ENCODE measurements at places on chromosomes 4 and X. TPM values are rescaled to one million over a fixed set of nuclear protein-coding genes. Genes with fewer than 3 reads are reported as not detected.

DNA sequence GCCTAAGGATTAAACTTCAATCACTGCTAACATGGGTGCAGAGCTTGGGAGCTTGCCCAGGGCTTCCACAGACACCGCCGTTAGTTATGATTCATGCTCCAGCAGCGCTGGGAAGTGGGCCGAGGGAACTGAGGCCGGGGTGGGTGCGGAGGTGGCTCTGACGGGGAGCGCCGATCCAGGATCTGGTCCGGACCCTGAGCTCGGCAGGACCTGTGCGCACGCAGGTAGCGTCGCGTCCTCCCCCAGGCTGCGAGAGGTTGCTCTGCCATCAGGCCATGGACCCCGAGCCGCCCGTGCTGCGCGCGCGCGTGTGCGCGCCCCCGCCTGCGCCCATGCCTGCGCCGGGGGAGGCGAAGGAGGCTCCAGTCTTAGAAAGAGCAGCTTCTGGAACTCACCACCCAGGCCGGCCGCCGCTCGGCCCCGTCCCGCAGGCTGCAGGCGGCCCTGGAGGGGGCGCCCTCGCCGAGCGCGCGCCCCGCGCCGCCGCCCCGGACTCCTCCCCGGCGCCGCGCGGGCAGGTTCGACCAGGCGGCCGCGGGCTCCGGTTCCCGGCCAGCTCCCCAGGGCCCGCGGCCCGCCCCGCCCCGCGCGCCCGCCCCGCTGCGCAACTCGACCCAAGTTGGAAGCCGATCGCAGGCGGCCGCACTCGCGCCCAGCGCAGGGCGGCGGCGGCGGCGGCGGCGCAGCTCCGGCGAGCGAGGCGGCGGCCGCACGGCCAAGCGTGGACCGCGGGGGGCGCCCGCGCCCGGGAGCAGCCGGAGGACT, 732 bp upstream of the ADRA2C start:
- no peak for ATAC-seq

Gene HTN3
- total RNA-seq = not detected

Gene SERPINA7
- not detected for total RNA-seq

GRCh38 chr4:122450847-122451246, 5.7 kb downstream of the IL2 start:
- peak; percentile 67 for ATAC-seq

- ATAC-seq = peak; percentile 76
These were observed at the start of gene LONRF3 for GRCh38 chrX:118974088-118974907. Gene LONRF3 (plus strand): TSS chrX:118974618. CDS start chrX:118974781, 163 bp downstream.

DNA sequence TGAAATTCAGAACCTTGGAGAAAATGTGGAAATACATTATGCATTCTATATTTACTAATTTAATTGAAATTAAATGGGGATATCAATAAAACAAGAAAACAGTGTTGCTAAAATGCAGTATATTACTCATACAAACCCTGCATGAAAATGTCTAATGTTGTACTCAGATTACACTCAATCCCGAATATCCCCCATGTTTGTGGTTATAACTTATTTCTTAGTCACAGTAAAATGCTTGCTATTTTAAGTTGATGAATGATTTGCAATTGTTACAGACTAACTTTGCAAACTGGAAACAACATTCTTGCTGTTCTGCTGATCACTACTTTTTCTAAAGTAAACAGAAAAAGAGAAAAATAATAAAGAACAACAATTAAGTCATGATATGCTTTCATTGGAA, 33.1 kb upstream of the ANXA10 start:
- no peak for ATAC-seq

DNA sequence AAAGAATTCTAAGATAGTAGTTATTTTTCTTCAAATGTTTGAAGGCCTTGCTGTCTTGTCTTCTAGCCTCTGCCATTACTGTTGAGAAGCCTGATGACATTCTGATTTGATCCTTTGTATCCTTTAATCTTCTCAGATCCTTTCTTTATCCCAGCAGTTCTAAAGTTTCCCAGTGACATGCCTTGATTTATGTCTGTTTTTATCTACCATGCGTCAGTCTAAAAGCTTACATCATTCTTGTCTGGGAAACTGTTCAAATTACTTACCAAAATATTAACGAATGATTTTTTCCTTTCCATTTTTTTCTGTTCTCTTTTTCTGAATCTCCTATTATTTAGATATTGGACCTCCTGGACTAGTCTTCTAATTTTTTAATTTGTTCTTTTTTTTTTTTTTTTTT, 78.3 kb upstream of the HELT start:
- no peak for ATAC-seq

GRCh38 chrX:638482-639131, 8.0 kb downstream of the SHOX start:
- ATAC-seq = no peak

DNA sequence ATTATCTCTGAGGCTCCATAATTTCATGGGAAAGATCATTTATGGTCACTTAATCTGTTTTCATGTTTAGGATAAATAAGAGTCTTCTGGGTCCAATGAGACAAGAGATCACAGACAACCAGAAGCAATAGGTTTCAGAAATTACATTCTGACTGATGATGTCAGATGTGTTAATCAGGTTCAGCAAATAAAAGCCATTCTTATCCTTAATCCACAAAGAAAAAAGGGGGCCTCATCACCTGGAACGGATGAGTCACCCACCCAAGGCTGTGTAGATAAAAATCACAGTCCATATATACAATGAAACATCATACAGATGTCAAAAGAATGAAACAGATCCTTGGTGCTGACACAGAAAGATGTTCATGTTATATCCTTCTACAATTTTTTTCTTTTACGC, 36.6 kb downstream of the SYTL4 start:
- ATAC-seq = no peak
